WTC11 (cell line): ENCODE measurements at places on chromosomes 1 and 21.
A peak's percentile ranks its signal among the peaks of the same experiment; 100 is the strongest.

GRCh38 chr21:43712268-43712942 lies 6.5 kb upstream of the PDXK start:
- no peak for DNase-seq

- no peak for DNase-seq
Observed at GRCh38 chr21:26153758-26154157, 16.8 kb downstream of the APP start.

- DNase-seq, result no peak
Observed at GRCh38 chr1:18927082-18927653, 24.8 kb upstream of the ALDH4A1 start.

DNA sequence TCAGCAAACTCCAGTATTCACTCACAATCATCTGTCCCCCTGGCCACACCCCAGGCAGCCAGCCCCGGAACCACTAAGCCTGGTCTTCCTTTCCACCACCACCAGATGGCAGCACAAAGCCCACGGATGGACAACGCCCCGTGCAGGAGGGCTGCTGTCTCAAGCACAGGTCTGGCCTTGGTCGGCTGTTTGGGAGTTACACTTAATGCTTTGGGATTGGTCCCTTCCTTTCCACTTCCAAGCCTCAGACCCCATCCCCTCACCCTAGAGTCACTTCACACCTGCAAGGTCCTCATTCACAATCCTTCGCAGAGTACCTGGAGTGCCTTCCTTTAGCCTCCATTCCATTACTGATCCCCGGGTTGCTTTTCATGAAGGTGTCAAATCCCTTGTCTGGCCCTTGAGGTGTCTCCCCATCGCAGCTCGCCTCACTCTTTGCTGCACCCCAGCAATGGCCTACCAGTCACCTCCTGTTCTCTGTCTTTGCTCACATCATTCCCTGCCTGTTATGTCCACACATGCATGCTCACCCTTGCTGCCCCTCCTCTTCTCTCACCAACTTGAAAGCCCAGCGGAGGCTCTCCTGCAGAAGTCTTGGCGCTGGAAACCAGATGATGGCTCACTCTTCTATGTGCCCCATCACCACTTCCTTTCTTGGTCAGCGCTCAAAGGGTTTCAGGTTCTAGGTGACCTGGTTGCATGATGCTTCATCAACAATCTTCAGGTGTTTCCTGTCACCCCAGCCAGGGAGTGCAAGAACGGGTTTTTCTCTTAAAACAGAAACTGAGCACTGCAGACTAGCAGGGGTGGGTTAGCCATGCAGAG lies 24.9 kb upstream of the KCNA2 start:
- peak; percentile 87 for DNase-seq

- DNase-seq, result no peak
Observed at GRCh38 chr1:54238353-54239034, 38.5 kb downstream of the MRPL37 start.

DNA sequence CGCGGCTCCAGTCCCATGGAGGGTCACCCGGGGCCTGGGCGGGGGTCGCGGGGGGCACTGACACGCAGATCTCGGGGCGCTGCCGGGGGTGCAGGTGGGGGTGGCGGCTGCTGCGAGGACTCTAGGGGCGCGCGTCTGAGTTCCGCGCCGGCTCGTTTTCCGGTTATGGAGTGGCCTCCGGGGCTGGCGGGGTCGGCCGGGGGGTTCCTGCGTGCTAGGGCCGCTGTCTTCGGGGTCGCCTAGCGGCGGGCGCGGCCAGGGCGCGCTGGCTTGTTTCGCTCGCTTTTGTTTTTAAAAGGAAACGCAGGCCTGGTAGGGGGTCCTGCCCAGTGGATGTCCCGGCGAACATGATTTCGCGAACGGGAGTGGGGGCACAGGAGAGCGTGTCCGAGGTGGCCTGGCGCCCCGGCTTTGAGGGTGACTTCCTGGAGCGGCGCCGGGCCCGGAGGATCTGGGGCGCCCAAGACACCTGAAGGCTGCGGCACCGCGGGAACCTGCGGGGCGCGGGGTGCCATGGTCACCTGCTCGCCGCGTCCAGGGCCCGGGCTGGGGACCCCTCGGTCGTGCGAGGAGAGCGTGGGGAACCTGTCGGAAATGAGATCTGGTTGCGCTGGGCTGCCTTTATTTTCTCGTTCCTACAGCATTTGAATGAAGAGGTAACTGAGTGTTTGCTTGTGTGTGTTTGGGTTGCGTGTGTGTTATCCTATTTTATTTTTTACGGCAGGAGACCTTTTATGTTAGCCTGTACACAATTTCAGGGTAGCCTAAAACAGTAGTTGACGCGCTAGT lies 618 bp downstream of the ETS2 start:
- DNase-seq, result peak; percentile 47

GRCh38 chr1:77063118-77063517 lies 156.1 kb downstream of the PIGK start:
- DNase-seq, result no peak

- DNase-seq, result no peak
Observed at GRCh38 chr1:115217150-115218033, 120.7 kb downstream of the NGF start.

GRCh38 chr1:8494681-8495080 lies 176.8 kb downstream of the SLC45A1 start:
- no peak for DNase-seq

- DNase-seq, result no peak
Observed at GRCh38 chr1:228001738-228002535, 4.9 kb upstream of the WNT3A start.

- no peak for DNase-seq
Observed at GRCh38 chr1:22075718-22076117, 23.2 kb downstream of the CDC42 start.

DNA sequence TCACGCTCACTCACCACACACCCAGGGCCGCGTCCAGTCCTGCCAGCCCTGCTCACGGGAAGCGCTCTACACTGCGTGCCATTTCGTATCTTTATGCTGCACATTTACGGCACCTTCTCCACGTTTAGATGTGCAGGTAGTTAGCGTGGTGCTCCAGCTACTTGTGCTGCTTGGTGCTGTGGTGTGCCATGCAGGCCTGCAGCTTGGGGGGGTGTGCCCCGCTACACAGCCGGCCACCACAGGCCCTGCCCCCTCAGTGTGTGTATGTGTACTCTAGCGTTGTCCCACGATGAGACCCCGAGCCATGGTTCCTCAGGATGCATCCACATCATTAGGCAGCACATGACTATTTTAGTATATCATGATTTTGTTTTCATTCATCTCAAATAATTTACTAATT lies 38.3 kb downstream of the SNAP47 start:
- no peak for DNase-seq

DNA sequence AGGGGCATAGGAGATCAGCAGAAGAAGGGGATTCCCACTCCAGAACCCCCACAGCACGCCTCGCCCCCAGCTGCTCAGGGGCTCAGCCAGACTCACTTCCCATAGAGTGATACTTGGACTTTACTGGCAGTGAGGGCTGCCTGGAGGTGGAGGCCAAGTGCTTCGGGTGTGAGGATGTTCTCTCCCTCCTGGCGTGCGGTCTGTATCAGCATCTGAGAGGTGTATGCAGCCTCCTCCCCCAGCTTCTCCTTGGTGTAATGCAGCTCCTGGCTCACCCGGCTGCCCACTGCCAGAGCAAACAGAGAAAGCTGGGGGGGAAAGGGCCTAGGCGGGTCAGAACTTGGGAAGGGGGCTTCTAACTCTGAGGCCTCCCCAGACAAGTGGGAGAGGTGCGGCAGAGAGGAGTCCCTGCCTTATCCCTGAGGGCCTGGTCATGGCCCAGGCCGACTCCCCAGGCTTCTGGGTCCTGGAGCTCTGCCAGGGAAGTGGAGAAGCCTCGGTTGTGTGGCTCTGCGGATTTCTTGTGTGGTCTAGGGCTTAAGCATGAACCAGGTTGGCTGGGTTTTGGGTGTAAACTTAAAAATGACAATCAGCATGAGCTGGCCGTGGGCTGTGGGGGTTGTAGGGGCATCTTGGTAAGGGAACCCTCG lies 10.9 kb downstream of the PTCH2 start:
- DNase-seq, result no peak

- no peak for DNase-seq
Observed at GRCh38 chr1:43238991-43239469, 30.8 kb upstream of the TMEM125 start.

DNA sequence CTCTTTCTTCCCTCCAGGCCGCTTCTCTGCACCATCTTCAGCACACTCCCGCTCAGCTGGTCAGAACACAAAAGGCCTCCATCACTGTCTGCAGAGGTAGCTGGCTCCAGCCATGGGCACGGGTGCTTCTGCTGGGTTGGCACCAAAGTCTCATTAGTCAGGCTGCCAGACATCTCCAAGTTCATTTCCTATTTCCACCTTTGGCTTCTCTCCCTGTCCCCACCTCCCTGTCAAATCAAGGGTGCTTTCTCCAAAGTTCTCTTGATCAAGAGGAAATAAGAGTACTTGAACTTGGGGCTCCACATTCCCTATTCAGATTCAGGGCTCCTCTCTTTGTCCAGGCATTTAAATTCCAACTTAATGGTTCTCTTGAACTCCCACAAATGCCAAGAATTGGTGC lies 33.9 kb upstream of the GRIK3 start:
- DNase-seq, result no peak
